ENCODE measurements at places on chromosomes 4 and X.
A peak's percentile ranks its signal among the peaks of the same experiment; 100 is the strongest.

DNA sequence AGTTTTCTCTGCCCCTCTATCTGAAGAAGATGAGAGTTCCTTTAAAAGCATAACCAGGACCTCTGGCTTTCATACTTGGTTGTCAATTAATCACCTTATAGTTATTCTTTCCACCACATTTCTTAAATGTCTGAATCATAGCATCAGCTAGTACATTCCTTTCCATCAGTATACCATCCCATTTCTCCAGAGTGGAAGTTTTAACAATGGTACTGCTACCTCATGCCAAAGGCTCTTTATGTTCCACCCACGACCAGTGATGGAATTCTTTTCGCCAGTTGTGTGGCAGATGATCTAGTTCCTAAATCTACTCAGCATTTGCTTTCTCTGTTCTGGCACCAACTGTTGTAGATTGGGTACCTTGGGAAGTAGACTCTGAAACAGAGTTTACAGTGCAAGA lies 379.8 kb downstream of the ZNF674 start:
- DNase-seq: no peak

DNA sequence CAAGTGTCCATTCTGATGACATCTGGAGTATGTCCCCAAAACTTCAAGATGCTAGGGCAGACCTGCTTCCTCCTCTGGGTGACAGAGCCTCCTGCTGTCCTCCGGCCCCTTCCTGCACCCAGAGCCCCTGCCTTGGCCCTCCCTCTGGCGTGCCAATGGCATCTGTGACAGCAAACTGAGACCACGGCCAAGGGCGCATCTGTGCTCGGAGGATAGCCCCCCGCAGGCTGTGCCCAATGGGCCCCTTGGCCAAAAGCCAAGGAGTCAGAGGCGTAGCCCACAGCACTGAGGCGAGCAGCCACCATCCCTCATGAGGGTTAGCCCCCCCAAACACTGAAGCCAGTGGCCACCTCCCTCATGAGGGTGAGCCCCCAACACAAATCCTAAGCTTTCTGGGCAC lies 7.9 kb downstream of the LRPAP1 start:
- DNase-seq: no peak

- DNase-seq: peak; percentile 11
These were observed 565 bp upstream of the ZNF41 start for GRCh38 chrX:47483306-47484268.

DNA sequence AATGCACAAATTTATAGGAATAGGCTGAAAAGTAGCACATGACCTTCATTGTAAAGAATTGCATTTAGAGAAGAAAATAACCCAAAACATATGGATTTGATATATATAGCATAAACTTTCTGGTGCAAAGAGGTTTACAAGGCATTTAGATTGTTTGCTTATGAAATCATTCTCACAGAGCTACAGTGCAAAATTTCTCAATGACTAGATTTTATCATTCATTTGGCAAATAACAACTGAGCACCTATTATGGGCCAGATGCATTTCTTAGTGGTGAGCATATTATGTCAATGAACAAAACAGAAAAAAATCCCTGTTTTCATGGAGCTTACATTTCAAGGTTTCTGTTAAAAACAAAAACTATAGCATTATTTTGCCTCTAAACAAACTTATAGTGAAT lies 34.1 kb upstream of the TNIP3 start:
- DNase-seq: no peak

- no peak for DNase-seq
These were observed 38.3 kb downstream of the MECP2 start for GRCh38 chrX:154059231-154059630.

DNA sequence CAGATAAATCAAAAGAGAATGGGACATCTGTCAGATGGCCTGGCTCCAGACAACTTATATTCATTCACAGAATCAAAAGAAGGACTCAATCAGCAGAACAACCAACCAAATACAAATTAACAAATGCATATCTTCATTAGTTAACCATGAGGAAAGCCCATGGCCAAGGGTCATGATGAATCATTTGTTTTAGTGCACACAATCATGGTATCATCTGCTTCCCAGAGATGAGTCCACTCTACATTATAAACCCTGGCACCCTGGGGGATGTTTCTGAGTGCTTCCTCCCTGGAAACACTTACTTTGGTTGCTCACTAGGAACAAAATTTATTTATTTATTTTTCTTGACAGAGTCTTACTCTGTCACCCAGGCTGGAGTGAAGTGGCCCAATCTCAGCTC lies 453.3 kb upstream of the HS3ST1 start:
- DNase-seq: no peak

- DNase-seq: peak; percentile 24
These were observed 49.7 kb upstream of the KLHL8 start for GRCh38 chr4:87270144-87270543.

DNA sequence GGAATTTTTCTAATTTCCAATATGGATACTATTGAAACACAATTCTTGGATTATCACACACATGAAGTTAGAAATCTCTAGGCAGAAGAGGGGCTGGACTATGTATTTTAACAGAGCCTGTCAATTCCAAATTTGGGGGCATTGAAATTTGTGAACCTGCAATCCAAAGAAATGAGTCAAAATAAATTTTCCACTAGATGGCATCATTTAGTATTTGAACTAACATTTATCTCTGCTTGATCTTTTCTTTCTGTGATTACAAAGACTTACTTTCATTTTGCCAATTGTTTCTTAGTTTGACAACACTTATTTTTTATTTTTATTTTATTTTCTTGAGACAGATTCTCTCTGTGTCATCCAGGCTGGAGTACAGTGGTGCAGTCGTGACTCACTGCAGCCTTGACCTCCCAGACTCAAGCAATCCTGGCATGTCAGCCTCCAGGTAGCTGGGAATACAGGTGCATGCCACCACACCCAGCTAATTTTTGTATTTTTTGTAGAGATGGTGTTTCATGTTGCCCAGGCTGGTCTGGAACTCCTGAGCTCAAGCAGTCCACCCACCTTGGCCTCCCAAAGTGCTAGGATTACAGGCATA lies 2.7 kb upstream of the PYURF start:
- DNase-seq: no peak

DNA sequence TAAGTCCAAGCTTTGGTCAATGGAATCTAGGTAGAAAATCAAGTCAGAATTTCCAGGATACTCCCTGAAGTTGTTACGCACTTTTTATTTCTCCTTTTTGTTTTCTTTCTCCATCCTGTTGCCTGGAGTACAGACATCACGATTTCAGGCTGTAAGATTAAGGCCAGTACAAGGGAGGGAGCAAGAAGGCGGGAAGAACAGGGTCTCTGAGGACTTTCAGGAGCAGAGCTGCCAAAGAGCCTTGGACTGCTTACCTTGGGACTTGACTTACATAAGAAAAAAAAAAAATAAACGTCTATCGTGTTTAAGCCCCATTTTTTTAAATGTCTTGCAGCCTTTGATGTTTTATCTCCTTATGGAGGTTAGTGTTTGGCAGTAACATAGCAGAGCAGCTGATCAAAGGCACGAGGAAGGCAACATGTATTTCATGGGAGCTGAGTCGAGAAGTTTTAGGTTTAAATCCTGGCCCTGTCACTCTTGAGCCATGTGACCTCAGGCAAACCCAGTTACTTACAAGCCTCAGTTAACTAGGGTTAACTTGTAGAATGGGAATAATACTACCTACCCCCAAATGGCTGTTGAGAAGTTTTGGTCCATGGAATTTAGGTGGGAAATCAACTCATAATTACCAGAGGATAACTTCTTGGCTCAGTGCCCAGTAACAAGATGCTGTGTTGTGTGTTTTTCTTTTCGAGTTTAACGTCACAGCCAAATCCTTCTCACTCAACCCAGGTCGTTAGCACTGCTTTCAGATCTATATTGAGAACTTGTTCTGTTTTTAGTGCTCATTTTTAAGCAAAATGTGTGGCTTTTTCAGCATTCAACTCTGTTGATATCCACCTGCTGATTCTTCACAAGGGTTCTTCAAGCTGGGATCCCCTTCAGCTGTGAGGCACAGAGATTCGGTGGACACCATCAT lies 106.8 kb downstream of the CLNK start:
- DNase-seq: no peak

DNA sequence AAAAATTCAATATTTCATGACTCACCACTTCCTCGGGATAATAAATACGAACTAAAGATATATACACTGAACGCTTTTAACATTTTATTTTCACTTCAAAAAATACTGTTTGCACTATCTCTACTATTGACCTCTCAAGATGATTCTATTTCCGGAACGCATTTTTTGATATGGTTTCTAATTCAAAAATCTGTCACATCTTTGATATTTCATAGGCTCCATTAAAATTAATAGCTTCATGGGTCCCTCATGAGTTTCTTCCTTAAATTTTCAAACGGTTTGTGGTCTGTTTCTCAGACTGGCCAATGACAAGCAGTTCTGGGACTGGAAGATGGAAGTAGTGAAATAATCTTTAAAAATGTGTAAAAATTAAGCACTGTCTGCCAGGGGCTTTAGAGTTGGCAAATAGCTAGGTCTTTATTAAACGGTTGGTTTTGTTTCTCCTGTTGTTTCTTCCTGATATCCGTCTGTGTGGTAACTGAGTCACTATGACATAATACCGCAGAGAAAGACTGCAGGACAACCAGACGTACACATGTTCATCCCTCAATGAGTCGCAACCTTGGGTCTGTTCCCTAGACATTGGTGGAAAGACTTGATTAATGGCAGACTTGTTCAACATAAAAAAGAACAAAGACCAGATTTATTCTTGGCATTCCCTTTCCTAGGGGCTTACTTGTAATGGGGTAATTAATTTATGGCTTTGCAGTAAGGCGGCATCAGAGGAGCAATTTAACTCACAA lies 133.8 kb downstream of the PALLD start:
- no peak for DNase-seq

DNA sequence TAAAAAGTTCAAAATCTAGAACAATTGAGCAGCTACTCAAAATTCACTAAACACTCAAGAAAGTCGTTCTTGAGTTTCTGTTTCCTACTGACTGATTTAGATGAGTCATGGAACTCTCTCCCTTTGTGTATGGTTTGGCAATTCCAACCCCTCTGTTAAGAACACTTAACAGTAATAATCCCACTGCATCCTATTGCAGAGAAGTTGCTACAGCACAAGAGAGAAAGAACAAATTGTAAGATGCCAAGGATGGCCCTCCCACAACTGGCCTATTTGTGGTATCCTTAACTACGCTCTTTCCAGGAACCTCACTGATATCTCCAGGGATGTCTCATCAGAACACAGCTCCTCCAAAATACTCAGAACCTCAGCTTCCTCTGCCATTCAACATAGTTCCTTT lies 701.8 kb upstream of the TENM3 start:
- DNase-seq: no peak

DNA sequence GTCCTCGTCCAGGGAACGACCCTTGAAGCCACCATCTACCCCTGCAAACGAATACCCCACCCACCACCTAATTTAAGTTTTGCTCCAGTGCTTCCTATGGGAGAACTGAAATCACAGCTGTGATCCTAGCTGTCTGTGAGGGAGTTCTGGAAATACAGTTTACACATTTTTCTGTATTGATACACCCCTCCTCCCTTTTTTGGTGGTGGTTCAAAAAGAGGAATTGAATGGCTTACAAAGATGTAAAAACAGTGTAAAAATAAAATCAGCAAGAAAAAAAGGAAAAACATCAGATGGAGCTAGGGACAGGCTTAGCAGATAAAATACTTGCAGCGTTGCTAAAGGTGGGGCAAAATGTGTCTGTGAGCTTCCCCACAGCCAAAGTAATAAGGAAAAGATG lies 86.6 kb downstream of the SORCS2 start:
- no peak for DNase-seq

GRCh38 chr4:109959195-109959594 lies 46.5 kb downstream of the EGF start:
- no peak for DNase-seq

- DNase-seq: no peak
These were observed 50.1 kb upstream of the SETD7 start for GRCh38 chr4:139606103-139606502.

GRCh38 chr4:122617597-122618593 lies 3.0 kb downstream of the IL21 start:
- no peak for DNase-seq

DNA sequence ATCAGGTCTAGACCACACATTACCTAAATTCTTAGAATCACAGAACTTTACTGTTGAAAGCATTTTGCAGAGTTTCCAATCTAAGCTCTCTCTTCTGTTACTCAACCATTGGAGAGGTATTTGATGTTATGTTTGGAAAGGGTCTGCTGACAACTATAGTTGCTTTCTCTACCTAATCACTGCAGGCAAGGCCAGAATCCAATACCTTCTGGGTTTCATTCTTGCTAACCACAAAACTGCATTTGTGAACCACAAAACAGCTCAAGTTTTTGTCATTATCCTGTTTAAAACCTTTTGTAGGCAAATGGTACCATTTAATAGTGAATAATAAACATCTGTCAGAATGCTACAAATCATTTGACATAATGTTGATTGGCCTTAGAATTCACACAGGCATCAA lies 380.1 kb downstream of the GASK1B start:
- no peak for DNase-seq

- no peak for DNase-seq
These were observed 12.6 kb upstream of the SLC10A4 start for GRCh38 chr4:48470570-48470969.

GRCh38 chr4:8614365-8615193 lies 22.0 kb downstream of the CPZ start:
- no peak for DNase-seq

- no peak for DNase-seq
These were observed 170.3 kb downstream of the LDB2 start for GRCh38 chr4:16728111-16728510.

- no peak for DNase-seq
These were observed 208.1 kb downstream of the FBXW7 start for GRCh38 chr4:152327606-152328453.

- no peak for DNase-seq
These were observed 11.9 kb downstream of the HTT-AS start for GRCh38 chr4:3062471-3062870.

- no peak for DNase-seq
These were observed 360.2 kb downstream of the ZIC3 start for GRCh38 chrX:137926090-137926489.

GRCh38 chr4:102387552-102388150 lies 42.4 kb upstream of the SLC39A8 start:
- no peak for DNase-seq

DNA sequence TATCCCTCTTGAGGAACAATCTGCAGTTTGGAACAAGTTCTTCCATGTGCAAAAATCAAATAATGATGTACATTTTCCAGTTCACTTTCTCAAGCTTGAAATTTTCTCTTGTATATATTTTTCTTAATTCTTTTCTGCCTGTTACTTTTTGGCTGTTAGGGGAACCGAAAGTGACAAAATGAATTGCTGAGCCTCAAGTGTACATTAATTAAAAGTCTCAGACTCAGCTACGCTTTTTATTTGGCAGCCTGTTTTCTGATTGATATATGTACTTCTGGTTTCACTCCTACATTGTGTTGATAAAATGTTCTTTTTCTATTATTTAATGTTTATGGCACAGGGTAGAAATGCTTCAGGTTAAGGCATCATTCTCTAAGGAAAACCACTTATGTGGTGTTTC lies 999.5 kb downstream of the PDHA2 start:
- no peak for DNase-seq

DNA sequence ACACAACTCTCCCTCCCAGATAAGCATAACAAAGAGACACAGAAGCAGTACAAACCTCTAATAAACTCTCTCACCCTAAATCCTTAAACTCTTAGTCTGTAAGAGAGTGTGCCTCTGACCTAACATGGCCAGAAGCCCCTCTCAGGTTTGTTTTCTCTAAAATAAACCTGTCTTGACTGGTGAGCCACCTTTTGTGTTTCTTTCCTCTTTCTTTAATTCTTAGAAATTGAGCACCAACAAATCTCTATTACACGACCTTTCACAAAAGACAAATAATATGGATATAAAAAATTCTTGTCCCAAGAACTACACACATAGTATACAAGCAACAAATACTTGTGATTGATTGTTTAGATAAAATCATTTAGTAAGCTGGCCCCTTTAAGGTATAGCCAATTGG lies 573.7 kb downstream of the EPHA5 start:
- DNase-seq: no peak
